ENCODE measurements at places on chromosomes 6 and 20.

DNA sequence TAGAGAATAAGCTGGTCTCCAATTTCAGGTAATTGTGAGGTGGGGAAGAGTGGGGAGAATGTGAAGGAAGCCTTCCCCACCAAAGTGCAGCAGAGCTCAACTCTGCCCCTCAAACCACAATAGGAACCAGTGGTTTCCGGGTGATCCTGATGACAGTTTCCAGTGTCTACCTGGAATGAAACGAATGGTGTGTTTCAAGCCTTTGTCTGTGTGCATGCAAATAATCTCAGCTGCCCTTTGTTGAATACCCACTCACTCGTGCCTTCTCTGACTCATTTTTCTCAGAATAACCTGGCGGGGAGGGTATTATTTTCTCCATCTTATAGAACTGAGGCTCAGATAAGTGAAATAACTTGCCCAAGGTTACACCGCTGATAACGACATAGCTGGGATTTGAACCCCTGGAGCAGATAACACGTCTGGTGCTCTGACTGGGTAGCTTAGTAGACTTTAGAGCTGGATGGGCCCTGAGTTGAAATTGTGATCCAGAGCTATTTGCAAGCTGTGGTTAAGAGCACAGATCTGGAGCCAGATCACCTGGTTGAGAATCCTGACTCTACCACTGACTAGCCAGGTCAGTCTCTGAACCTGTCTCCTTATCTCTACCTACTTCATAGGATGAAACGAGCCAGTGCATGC, 85.1 kb downstream of the EYA2 start:
- DNase-seq = no peak

DNA sequence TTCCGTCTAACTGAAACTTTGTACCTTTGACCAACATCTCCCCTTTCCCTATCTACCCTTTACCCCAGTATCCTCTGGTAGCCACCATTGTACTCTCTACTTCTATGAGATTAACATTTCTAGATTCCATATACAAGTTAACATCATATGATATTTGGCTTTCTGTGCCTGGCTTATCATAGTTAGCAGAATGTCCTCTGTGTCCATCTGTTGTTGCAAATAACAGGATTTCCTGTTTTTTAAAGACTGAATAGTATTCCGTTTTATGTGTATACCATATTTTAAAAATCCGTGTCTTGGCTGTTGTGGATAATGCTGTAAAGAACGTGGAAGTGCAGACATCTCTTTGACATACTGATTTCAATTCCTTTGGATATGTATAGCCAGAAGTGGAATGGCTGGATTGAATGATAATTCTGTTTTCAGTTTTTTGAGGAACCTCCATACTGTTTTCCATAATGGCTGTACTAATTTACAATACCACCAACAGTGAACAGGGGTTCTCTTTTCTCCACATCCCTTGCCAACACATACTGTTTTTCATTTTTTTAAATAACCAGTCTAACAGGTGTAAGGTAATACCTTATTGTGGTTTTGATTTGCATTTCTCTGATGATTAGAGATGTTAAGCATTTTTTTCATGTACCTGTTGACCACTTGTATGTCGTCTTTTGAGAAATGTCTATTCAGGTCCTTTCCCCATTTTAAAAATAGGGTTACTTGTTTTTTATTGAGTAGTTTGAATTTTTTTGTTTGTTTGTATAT, 53.8 kb downstream of the CDC5L start:
- no peak for DNase-seq

DNA sequence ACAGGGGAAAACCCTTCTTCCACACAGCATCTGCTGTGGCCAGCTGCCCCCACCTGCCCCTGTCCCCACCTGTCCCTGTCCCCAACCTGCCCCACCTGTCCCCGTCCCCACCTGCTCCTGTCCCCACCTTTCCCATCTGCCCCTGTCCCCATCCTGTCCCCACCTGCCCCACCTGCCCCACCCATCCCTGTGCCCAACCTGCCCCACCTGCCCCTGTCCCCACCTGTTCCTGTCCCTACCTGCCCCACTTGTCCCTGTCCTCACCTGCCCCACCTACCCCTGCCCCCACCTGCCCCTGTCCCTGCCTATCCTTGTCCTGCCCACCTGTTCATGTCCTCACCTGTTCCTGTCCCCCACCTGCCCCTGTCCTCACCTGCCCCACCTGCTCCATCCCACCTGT, 6.4 kb upstream of the MYT1 start:
- no peak for DNase-seq

DNA sequence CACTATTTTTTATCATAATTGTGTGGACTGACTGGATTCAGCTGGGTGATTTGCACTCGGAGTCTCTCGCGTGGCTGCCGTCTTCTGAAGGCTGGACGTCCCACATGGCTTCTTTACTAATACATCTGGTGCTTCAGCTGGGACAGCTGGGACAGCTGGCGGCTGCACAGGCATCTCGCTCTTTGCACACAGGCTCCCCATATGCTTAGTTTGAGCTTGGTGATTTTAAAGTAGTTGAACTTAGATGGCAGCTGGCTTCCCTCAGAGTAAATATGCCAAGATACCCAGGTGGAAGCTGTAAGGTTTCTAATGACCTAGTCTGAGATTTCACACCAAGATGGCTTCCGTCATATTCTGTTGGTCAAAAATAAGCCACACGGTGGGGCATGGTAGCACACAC, 38.7 kb upstream of the PPP1R3G start:
- no peak for DNase-seq

- DNase-seq = no peak
Measured at GRCh38 chr6:167652701-167653095, 174.0 kb upstream of the AFDN start.

- DNase-seq = no peak
Measured at GRCh38 chr6:22254886-22255285, 42.0 kb downstream of the PRL start.
